ENCODE measurements at places on chromosomes 6 and 20. TPM values are rescaled to one million over a fixed set of nuclear protein-coding genes. Genes with fewer than 3 reads are reported as not detected.

Gene NKAPL
- not detected for total RNA-seq

Gene NUS1
- 17.6 TPM for total RNA-seq

Gene AIF1
- total RNA-seq = 7.3 TPM

Gene MLN
- not detected for total RNA-seq

Gene PPP1R16B
- total RNA-seq = 1.6 TPM

Gene PBX2
- total RNA-seq = 28.8 TPM

Measured in body of pancreas (tissue), 4 donors.